Stimulated activated CD4-positive, alpha-beta T cell treated with anti-CD3 and anti-CD28 coated beads, Interleukin-1b, Interleukin-23, amount 100 ng/mL, for 1 hour (primary cell): ENCODE measurements at places on chromosomes 11 and 22.

- DNase-seq = no peak
Observed at GRCh38 chr11:66073669-66074068, 3.6 kb downstream of the PACS1 start.

GRCh38 chr11:35943713-35944502 lies at the start of gene LDLRAD3:
TSS of gene LDLRAD3 (plus strand) at chr11:35944062. CDS start at chr11:35944099, 37 bp downstream.
- peak; percentile 11 for DNase-seq

DNA sequence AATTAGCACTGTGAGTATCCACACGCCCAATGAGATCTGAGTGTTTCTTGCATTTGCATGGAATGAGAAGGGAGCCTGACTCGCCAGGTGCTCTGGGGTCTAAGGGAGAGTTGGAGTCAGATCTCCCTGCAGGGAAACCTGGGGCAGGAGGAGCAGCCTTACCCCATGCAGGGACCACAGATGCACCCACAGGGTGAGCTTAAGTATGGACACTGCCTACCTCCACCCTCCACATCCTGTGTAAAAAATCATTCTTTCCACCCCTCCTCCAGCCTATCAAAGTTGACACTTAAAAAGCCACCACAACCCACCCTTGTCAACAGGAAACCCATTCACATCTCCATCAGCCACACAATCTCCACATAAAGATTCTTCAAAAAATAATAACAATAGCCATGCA lies 67.0 kb upstream of the IGLL5 start:
- no peak for DNase-seq

- no peak for DNase-seq
Observed at GRCh38 chr11:75642402-75643113, 26.3 kb downstream of the MAP6 start.

- DNase-seq = no peak
Observed at GRCh38 chr11:84890676-84891075, 736.5 kb downstream of the DLG2 start.
